Renal cortex interstitium (tissue), 15 donors: ENCODE measurements at places on chromosomes 13 and 19.

GRCh38 chr13:26999499-26999898 lies 172.1 kb downstream of the USP12 start:
- DNase-seq: no peak

DNA sequence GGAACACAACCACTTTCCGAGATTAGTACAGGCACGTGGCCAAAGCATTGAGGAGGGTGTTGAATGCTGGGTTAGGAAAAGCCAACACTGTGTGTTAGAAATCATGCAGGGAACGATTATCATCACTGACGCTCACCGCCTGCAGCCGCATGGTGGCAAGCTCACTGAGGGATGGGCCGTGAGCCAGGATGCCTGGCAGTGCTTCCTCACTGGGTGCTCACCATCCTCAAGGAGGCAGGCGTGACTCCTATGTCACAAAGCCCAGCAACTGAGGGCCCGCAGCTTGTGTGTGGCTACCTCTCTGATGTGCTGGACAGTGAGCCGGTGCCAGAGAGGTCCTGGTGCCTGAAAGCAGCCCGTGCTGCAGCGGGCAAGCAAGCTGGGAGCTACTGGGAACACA lies 30.4 kb upstream of the TIMM44 start:
- no peak for DNase-seq

- DNase-seq: no peak
These were observed 1.5 kb downstream of the KISS1R start for GRCh38 chr19:918481-919198.

DNA sequence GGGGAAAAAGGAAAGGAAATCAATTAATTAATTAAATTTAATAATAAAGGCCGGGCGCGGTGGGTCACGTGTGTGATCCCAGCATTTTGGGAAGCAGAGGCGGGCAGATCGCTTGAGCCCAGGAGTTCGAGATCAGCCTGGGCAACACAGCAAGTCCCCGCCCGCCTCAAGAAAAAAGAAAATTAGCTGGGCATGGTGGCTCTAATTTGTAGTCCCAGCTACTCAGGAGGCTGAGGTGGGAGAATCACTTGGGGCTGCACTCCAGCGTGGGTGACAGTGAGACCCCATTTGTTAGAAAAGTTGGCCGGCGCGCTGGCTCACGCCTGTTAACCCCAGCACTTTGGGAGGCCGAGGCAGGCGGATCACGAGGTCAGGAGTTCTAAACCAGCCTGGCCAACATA lies 733 bp upstream of the CD320 start:
- no peak for DNase-seq

DNA sequence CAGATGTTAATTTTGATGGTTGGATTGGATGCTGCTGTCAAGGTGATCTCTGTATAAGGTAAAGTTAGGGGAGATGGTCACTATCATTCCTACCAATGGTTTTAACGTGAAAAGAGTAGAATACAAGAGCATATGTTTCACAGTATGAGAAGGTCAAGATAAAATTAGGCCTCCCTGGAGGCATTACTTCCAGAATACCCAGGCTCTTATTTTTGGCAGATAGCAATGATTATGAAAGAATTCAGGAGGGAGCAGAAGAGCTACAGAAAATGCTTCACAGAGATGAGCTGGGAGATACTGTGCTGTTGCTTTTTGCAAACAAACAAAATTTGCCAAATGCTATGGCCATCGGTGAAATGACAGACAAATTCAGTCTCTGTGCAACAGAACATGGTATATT lies 547.5 kb upstream of the SPRY2 start:
- no peak for DNase-seq

- DNase-seq: no peak
These were observed 122.3 kb downstream of the B3GLCT start for GRCh38 chr13:31322026-31322425.

DNA sequence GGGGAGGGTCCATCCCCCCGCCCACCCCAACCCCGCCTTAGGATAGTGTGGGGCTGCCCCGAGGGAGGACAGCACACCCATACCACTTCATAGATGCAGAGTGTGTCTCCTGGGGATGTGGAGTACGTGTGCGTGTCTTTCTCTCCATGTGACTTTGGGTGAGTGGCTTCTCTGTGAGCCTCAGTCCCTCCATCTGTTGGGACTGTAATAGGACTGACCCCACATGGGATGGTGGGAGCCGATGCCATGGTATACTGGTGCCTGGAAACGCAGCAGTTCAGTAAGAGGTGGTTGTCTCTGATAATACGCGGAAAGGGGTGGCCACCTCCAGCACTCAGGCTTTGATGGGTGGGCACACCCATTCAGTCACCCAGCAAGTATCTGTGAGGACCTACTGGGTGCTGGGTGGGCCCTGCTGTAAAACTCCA lies 816 bp upstream of the PRKD2 start:
- no peak for DNase-seq

DNA sequence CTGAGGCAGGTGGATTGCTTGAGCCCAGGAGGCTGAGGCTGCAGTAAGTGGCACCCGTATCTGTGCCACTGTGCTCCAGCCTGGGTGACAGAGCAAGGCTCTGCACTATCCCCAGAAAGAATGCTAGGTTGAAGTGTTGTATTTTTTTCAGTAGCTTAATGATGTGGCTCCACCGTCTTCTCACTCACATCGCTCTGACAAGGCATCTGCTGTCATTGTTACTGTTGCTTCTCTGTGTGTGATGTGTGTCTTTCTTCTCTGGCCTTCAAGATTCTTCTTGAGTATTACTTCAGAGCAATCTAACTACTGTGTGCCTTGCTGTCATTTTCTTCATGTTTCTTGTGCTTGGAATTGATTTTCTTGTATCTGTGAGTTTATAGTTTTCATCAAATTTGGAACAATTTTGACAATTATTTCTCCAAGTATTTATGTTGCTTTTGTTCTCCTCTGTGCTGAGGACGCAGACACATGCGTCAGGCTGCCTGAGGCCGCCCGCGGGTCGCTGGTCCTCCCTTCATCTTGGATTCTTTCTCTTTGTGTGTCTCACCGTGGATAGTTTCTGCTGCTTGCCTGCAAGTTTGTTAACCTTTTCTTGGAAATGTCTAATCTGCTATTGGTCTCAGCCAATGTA lies 10.8 kb downstream of the ADPRHL1 start:
- DNase-seq: no peak

GRCh38 chr19:13309864-13310263 lies 159.7 kb downstream of the IER2 start:
- DNase-seq: no peak

GRCh38 chr13:113403255-113404104 lies 39.5 kb upstream of the GRTP1 start:
- no peak for DNase-seq

DNA sequence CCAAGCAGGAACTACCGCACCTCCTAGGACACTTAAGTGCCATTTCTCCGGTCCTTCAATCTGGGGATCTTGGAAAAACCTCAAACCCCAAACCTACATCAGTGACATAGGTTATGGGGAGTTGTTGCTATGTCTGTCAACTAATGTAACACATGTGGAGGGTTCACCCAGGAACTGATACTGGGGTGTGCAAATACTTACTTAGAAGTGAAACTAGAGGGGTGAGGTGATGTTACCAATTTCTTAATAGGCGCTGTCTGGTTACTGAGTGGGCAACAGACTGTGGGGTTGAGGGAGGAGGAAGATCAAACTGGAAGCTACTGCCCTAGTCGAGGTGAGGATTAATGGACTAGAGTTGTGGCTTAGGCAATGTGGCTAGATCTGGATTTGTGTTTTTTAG lies 1.9 kb downstream of the ZNF586 start:
- DNase-seq: no peak

GRCh38 chr13:83810136-83810535 lies 72.1 kb downstream of the SLITRK1 start:
- DNase-seq: no peak

- no peak for DNase-seq
These were observed 4.7 kb upstream of the SIGLEC14 start for GRCh38 chr19:51651216-51651846.

DNA sequence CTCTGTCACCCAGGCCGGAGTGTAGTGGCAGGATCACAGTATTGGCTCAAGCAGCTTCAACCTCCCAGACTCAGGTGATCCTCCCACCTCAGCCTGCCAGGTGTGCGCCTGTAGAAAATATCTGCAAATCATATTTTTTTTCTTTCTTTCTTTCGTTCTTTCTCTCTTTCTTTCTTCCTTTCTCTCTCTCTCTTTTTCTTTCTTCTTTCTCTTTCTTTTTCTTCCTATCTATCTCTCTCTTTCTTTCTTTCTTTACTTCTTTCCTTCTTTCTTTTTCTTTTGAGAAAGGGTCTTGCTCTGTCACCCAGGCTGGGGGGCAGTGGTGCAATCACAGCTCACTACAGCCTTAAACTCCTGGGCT lies 16.3 kb upstream of the IGSF23 start:
- DNase-seq: no peak

DNA sequence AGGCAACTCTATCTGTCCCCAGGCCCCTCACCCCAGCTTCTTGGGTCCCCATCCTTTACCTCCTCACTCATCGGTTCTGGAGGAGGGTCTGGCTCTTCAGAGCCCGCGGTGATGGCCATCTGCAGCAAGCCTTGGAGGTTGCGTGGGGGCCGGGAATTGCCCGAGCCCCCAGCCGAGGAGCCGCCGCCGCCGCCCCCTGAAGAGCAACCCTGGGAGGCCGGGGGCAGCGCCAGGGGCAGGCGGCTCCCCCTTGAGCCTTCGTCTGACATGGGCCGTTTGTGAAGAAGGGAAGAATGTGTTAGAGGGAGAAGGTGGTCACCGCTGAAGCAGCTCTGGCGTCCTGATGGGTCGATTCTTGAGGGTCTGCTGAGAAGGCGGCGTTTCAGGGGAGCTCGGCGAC lies 570 bp downstream of the HSPBP1 start:
- no peak for DNase-seq

DNA sequence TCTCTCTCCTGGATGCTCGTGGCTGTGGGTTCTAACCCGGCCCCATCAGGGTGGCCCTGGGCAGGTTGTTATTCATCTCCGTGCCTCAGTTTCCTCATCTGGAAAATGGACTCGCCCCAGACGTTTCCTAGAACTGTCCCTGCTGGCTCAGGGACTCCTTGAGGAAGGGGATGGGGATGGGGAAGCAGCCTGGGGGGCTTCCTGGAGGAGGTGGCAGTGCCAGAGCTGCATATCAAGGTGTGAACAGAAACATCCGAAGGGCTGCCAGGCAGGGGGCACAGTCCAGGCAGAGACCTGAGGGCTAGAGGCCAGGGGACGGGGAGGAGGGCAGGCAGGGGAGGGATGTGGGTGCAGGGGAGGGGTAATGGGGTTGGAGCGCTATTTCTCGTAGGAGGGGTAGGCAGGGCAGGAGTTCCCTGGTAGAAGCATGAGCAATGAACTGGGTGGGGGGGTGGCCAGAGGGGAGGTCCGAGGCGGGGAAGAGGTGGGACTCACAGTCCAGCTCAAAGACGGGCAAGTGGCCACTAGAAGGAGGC lies 3.6 kb upstream of the ELANE start:
- DNase-seq: no peak

- DNase-seq: no peak
These were observed 7.2 kb upstream of the MBNL2 start for GRCh38 chr13:97214921-97215320.

DNA sequence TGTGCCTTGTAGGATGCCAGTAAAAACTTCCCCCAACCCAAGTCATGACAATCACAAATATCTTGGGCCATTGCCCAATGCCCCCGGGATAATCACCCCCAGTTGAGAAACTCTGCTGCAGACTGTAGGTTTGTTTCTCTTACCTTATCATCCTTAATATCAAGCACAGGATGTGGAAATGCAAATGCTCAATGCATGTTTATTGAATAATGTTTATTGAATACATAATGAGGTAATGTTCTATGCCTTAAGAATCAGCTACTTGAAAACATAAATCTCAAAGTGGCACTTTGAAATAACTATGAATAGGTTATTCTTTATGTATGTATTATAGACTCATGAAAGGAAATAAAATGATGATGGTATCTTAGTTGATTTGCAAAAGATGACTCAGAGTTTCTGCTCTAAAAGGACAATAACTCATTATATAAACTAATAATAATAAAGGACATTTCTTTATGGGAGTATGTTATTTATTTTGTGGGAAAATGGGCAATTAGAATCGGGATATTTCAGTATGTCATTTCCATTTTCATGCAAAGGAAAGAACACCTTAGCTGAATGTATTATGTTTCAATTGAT lies 414.2 kb downstream of the EFNB2 start:
- no peak for DNase-seq

DNA sequence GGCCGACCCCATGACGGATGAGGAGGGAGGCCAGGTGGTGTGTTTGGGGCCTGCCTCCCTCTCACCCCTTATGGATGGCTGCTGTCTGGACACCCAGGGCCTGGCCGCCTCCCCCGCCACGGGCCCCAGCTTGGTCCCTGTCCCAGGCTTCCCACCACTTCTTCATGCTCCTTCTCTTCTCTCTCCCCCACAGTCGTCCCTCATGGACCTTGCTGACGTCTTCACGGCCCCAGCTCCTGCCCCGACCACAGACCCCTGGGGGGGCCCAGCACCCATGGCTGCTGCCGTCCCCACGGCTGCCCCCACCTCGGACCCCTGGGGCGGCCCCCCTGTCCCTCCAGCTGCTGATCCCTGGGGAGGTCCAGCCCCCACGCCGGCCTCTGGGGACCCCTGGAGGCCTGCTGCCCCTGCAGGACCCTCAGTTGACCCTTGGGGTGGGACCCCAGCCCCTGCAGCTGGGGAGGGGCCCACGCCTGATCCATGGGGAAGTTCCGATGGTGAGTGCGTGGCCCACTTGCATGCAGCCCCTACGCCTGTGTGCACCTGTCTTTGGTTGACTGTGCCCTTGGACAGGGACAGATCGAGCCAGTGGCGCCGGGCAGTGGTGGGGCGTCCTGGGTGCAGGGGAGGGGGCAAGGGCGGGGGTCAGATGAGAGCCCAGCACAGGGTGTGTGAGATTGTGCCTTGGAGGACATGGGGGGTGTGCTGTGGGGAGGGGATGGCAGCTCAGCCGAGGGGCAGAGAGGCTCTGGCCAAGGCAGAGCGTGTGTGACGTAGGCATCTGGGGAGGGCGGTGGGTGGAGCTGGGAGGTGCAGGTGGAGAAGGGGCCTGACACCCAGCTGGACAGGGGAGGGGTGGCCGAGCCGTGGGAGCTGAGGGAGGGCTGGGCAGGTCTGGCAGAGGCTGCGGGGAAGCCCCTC lies 16.8 kb downstream of the EPN1 start:
- no peak for DNase-seq

GRCh38 chr19:49746206-49746958 lies 16.7 kb downstream of the TSKS start:
- DNase-seq: no peak

GRCh38 chr13:33204130-33204927 lies 81.2 kb downstream of the STARD13 start:
- no peak for DNase-seq

- DNase-seq: no peak
These were observed 9.1 kb upstream of the PIK3R2 start for GRCh38 chr19:18143902-18144301.

DNA sequence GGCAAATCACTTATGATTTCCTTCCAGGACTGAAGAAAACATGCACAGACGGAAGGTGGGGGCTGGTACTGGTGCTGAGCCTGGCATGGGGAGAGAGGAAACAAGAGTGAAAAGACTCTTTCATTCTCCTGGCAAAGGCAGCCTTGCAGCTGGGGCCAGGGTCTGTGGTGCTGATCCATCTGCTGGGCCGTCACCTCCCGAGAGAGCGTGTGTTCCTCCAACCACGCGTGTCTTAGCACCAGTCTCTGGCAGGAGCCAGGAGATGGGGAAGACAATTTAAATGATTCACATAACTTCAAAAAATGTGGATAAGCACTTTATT lies 23.9 kb upstream of the SPART start:
- DNase-seq: no peak

- DNase-seq: no peak
These were observed 1.2 kb downstream of the LONP1 start for GRCh38 chr19:5718579-5719273.
